Activated CD4-positive, alpha-beta T cell treated with anti-CD3 and anti-CD28 coated beads, Interleukin-2, amount 10 ng/mL, durations not matched to agents 7 days and 5 days (primary cell): ENCODE measurements at places on chromosomes 3 and 15. TPM values are rescaled to one million over a fixed set of nuclear protein-coding genes. Genes with fewer than 3 reads are reported as not detected.

- peaks cover 12% of the 10 kb centered on the region for H3K27me3 ChIP-seq
- H3K4me1 ChIP-seq: no peaks in the 10 kb centered on the region
- H3K4me3 ChIP-seq: no peak overlapping the region
- no peak for DNase-seq
- no peaks in the 10 kb centered on the region for H3K36me3 ChIP-seq
Measured at GRCh38 chr15:92665100-92665555, 9.6 kb upstream of the FAM174B start.

DNA sequence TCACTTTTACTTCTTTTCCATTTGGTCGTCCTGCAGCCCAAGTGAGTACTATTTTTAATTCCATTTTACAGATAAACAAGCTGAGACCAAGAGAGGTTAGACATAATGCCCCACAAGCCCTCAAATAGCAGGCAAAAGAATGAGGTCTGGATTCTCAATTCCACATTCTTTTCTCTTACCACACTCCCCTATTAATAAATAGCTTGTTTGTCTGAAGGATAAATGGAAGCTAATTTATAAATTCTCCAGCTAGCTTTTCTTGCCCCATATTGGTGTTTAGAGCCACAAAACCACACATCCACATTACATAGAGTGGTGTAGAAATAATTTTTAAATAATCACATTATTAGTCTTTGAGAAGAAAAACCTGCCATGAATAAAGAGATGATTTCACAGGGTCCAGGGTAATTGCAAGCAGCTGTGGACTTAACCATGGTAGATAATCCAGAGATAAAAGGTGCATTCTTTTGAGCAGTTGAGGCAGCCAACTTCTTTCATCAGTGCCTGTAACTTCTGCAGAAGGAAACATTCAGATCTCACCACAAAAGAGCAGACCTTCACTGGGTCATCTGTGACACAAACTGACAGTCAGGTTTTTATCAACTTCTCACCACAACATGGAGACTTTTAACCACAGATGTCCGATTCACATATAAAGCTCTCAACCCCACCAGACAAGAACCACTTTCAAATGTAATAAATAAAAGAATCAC, 313.4 kb upstream of the STT3B start:
- H3K4me3 ChIP-seq: no peak overlapping the region

DNA sequence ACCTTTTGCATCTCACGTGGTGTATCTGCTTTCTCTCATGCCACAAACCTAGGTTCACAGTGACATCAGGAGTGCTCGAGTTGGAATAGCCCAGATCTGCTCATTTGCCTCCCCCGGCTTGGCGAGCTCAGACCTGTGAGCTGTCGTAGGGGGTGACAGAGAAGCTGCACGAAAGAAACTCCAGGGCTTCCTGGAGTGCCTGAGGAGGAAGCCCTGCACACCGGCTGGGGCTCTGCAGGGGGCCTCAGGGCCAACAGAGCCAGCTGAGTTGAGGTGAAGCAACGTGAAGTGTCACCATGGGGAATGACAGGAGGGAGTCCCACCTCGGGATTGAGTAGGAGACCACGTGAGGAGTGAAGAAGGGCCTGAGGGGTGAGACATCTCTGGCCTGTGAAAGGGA, 62.5 kb downstream of the RPN1 start:
- H3K27me3 ChIP-seq: no peaks in the 10 kb centered on the region
- no peak overlapping the region for H3K27ac ChIP-seq

GRCh38 chr3:45954306-45954705, 11.0 kb downstream of the CXCR6 start:
- no peak overlapping the region for H3K27ac ChIP-seq
- peaks cover 93% of the 10 kb centered on the region for H3K36me3 ChIP-seq
- H3K4me3 ChIP-seq: no peak overlapping the region
- DNase-seq: no peak
- no peaks in the 10 kb centered on the region for H3K27me3 ChIP-seq

RTP1 gene
- total RNA-seq: not detected

- no peaks in the 10 kb centered on the region for H3K36me3 ChIP-seq
- no peak overlapping the region for H3K4me3 ChIP-seq
Measured at GRCh38 chr3:38311476-38311875, 29.4 kb downstream of the SLC22A14 start.

COLQ gene
- total RNA-seq: 4.3 TPM

- DNase-seq: no peak
- H3K36me3 ChIP-seq: peaks cover 4% of the 10 kb centered on the region
- peak overlapping the region; percentile 94 for H3K27ac ChIP-seq
- H3K4me1 ChIP-seq: peaks cover 34% of the 10 kb centered on the region
- H3K27me3 ChIP-seq: no peaks in the 10 kb centered on the region
- H3K4me3 ChIP-seq: peak overlapping the region; percentile 95
Measured at GRCh38 chr3:171456765-171457606, 3.2 kb downstream of the TNIK start.

- H3K4me3 ChIP-seq: no peak overlapping the region
- H3K27ac ChIP-seq: no peak overlapping the region
Measured at GRCh38 chr15:49168016-49168415, 2.0 kb upstream of the GALK2 start.

DNA sequence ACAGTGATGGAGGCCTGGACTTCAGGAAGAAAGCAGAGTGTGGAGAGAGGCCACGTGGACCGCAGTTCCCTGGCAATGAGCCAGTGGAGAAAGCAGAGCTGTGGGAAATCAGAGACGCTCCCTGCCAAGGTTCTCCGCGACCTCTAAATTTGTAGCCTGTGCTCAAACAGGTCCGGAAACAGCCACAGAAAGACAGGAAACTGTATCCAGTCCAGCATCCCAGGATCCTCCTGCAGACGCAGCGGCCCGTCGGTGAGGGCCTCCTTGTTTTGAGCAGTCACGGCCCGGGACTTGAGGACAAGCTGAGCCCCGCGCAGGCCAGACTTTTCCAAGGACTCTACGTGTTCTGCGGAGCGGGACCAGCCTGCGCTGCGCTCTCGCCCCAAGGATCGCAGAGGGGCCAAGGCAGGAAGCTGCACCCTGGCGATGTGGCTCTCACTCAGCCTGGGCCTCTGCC, 22.3 kb downstream of the RPSA start:
- peaks cover 3% of the 10 kb centered on the region for H3K27me3 ChIP-seq
- H3K36me3 ChIP-seq: no peaks in the 10 kb centered on the region
- H3K27ac ChIP-seq: no peak overlapping the region
- no peaks in the 10 kb centered on the region for H3K4me1 ChIP-seq
- H3K4me3 ChIP-seq: no peak overlapping the region

GOLGA6L25 gene
- total RNA-seq: not detected

SIDT1 gene
- total RNA-seq: 31.6 TPM

DNA sequence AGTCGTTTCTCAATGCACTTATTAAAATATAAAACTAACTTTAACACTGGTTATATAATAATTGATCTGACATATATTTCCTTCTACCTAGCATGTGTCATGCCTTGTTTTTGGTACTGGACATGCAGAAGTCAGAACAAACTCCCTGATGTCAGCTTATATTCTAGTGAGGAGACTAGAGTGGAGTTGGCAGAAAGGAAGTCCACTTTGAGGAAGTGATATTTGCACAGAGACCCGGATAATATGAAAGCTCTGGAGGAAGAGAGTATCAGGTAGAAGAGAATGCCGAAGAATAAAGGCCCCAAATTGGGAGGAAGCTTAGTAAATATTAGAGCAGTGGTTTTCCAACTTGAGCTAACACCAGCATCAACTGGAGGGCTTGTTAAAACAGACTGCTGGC, 24.6 kb upstream of the ZNF280D start:
- peaks cover 16% of the 10 kb centered on the region for H3K27me3 ChIP-seq
- H3K27ac ChIP-seq: no peak overlapping the region

- peaks cover 74% of the 10 kb centered on the region for H3K4me1 ChIP-seq
- DNase-seq: peak; percentile 59
- H3K36me3 ChIP-seq: peaks cover 60% of the 10 kb centered on the region
- H3K4me3 ChIP-seq: peak overlapping the region; percentile 22
- no peaks in the 10 kb centered on the region for H3K27me3 ChIP-seq
Measured at GRCh38 chr3:71087143-71088018, 496.1 kb downstream of the FOXP1 start.

GRCh38 chr3:49119439-49119838, 1.2 kb downstream of the USP19 start:
- peak overlapping the region; percentile 91 for H3K4me3 ChIP-seq
- H3K27me3 ChIP-seq: no peaks in the 10 kb centered on the region
- peaks cover 23% of the 10 kb centered on the region for H3K4me1 ChIP-seq
- no peak for DNase-seq

LRTM1 gene
- total RNA-seq: not detected

C3orf70 gene
- total RNA-seq: 0.06 TPM

- H3K4me3 ChIP-seq: no peak overlapping the region
- DNase-seq: no peak
- no peak overlapping the region for H3K27ac ChIP-seq
Measured at GRCh38 chr3:95826419-95826818, 988.0 kb upstream of the EPHA6 start.

EXOSC7 gene
- 40.2 TPM for total RNA-seq

PEX11A gene
- total RNA-seq: 1.7 TPM

DNA sequence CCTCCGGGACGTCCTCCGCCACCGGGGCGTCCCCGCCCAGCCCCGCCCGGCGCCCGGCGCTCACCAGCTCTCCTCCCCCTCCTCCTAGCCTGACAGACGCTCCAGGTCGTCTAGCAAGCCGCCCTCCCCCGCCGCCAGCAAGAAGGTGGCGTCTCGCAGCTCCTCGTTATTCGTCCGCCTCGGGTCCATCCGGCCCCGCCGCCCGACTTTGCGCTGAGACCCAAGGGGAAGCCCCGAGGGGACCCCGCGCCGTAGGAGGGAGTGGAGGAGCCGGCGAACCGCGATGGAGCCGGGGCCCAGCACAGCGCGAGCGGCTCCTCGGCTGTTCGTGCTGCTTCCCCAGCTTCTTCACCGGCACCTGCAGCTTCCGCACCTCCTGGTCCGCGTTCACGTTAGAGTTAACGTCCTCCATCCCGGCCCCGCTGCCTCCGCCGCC, 26.3 kb upstream of the MTHFS start:
- H3K4me3 ChIP-seq: peak overlapping the region; percentile 91
- peak; percentile 71 for DNase-seq
- peak overlapping the region; percentile 97 for H3K27ac ChIP-seq
- H3K27me3 ChIP-seq: no peaks in the 10 kb centered on the region
- H3K4me1 ChIP-seq: peaks cover 27% of the 10 kb centered on the region
- H3K36me3 ChIP-seq: peaks cover 53% of the 10 kb centered on the region

GRCh38 chr3:194256040-194256945, 94.8 kb downstream of the CPN2 start:
- no peak overlapping the region for H3K4me3 ChIP-seq
- no peak for DNase-seq
- H3K36me3 ChIP-seq: peaks cover 10% of the 10 kb centered on the region
- peaks cover 42% of the 10 kb centered on the region for H3K4me1 ChIP-seq
- H3K27ac ChIP-seq: peak overlapping the region; percentile 87
- H3K27me3 ChIP-seq: no peaks in the 10 kb centered on the region

DNA sequence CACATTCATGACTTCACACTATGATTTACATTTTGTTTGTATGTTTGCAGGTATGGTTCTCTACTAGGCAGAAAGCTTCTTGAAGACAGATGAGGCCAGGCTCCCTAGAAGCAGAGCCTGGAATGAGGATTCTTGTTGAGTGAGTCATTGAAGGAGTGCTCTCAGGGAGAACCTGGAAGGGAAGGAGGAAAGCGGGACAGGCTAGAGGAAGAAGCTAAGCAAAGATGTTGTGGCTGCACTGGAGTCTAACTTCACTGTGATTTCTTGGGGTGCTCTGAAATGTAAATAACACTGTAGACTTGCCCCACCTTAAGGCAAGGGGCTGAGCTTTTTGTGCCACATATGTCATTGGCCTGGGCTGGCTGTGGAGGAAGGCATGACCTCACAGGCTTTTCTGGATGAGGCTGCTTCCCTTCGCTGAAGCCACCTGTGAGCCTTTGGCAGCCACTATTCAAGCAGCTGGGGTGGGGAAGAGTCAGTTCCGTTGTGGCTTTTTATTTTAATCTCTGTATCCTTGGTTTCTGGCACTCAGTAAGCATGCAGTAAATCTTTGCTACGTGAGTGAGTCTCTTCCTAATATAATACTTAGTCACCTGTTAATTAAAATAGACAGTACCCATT, 307.3 kb downstream of the SV2B start:
- peaks cover 2% of the 10 kb centered on the region for H3K36me3 ChIP-seq
- peaks cover 22% of the 10 kb centered on the region for H3K4me1 ChIP-seq
- peak; percentile 52 for DNase-seq
- peaks cover 13% of the 10 kb centered on the region for H3K27me3 ChIP-seq
- no peak overlapping the region for H3K4me3 ChIP-seq

GRCh38 chr3:28624084-28624483, 275.5 kb upstream of the AZI2 start:
- H3K36me3 ChIP-seq: no peaks in the 10 kb centered on the region
- H3K27me3 ChIP-seq: no peaks in the 10 kb centered on the region
- no peak overlapping the region for H3K4me3 ChIP-seq
- DNase-seq: no peak

C3orf49 gene
- not detected for total RNA-seq

EHHADH gene
- 2.0 TPM for total RNA-seq

DAPK2 gene
- total RNA-seq: 0.83 TPM

EPHB1 gene
- 1.2 TPM for total RNA-seq

USP50 gene
- total RNA-seq: not detected

IFRD2 gene
- 59.4 TPM for total RNA-seq

- H3K4me3 ChIP-seq: no peak overlapping the region
- peaks cover 57% of the 10 kb centered on the region for H3K4me1 ChIP-seq
- peak overlapping the region; percentile 9 for H3K27ac ChIP-seq
- no peak for DNase-seq
- H3K27me3 ChIP-seq: no peaks in the 10 kb centered on the region
- peaks cover 40% of the 10 kb centered on the region for H3K36me3 ChIP-seq
Measured at GRCh38 chr3:177190756-177191681, 6.3 kb downstream of the TBL1XR1 start.

GRCh38 chr15:88621789-88622604, 857 bp downstream of the AEN start:
- H3K4me3 ChIP-seq: peak overlapping the region; percentile 91
- H3K27ac ChIP-seq: peak overlapping the region; percentile 93
- DNase-seq: peak; percentile 76
- H3K27me3 ChIP-seq: peaks cover 5% of the 10 kb centered on the region
- H3K4me1 ChIP-seq: peaks cover 56% of the 10 kb centered on the region
- peaks cover 33% of the 10 kb centered on the region for H3K36me3 ChIP-seq
